ENCODE measurements at places on chromosomes 1 and 21. TPM values are rescaled to one million over a fixed set of nuclear protein-coding genes. Genes with fewer than 3 reads are reported as not detected.

Gene TSSK3
- 2.3 TPM for total RNA-seq

Gene DDR2
- total RNA-seq: 379 TPM

Gene PLCH2
- not detected for total RNA-seq

Gene PEA15
- total RNA-seq: 72.1 TPM

Gene OPRD1
- total RNA-seq: not detected

Data from fibroblast of the aortic adventitia (primary cell).